Activated CD4-positive, alpha-beta T cell treated with anti-CD3 and anti-CD28 coated beads for 4 hours (primary cell): ENCODE measurements at places on chromosomes 13 and 19.
A peak's percentile ranks its signal among the peaks of the same experiment; 100 is the strongest.

- no peak for DNase-seq
These were observed 70.3 kb downstream of the MAP4K1 start for GRCh38 chr19:38547421-38547820.

- no peak for DNase-seq
These were observed 250.3 kb upstream of the OBI1 start for GRCh38 chr13:78909276-78909675.

DNA sequence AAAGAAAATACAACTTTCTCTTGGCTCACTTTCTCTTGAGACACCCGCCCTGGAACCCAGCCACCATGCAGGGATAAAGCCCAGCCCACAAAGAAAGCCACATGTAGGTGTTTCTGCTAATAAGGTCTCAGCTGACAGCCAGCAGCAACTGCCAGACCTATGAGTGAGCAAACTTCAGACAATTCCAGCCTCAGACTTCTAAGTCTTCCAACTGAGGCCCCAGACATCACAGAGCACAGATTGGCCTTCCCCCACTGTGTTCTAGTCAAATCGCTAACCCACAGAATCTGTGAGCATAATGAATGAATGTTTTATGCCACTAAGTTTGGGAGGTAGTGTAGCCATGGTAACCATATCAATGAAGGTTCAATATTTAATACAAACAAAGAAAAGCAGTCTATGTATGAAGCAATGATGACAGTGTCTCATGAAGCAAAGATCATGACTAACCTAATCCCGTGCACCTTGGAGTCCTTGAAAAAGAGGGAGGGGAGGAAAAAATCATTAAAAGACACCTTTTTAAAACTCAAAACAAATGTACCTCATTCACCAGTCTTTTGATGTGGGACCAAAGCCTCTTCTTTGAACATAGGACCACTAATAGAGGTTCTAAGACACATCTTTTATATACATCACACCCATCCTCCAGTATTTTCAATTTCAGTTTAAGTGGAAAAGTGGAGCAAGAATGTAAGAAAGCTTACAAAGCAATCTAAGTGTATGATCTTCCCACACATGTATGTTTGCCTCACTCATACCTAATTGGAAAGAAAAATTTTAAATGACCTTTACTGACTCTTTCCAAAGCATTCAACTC, 6.2 kb downstream of the MRPS31 start:
- peak; percentile 15 for DNase-seq

- DNase-seq = no peak
These were observed 108.5 kb downstream of the PAN3 start for GRCh38 chr13:28246891-28247290.

GRCh38 chr19:35167251-35168119, 12.9 kb downstream of the FXYD5 start:
- DNase-seq = no peak

DNA sequence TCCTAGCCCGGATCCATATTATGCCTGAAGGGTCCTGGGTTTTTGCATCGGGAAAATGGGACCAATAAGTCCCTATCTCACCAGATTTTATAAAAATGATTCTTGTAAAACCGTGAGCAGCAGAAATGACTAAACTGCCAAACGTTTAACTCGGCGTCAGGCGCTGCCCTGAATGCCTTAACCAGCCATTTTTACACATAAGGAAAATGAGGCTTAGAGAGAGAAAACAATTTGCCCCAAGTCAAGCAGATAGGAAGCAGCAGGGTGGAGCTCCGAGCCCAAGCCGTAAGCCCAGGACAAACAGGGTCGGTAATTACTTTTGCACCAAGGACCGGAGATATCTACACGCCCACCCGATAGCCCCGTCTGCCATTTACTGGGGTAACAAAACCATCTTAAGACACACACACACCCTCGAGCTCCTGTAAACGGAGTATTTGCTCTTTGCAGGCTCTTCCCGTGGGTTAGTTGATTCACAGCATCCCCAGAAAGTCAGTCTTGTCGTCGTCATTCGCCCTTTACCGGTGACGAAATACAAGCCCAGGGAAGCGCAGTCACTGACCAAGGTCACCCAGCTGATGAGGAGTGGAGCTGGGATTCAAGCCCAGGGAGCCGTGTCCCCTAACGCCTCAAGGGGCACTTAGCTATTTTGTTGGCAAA, 16.0 kb upstream of the MRI1 start:
- DNase-seq = peak; percentile 18

- DNase-seq = no peak
These were observed 219.9 kb upstream of the IRS2 start for GRCh38 chr13:110006304-110006703.

- no peak for DNase-seq
These were observed 9.2 kb downstream of the MIDN start for GRCh38 chr19:1257475-1258162.

- DNase-seq = no peak
These were observed 85.8 kb upstream of the ZNF91 start for GRCh38 chr19:23481043-23481442.

- no peak for DNase-seq
These were observed 523.0 kb upstream of the NBEA start for GRCh38 chr13:34419025-34419424.

DNA sequence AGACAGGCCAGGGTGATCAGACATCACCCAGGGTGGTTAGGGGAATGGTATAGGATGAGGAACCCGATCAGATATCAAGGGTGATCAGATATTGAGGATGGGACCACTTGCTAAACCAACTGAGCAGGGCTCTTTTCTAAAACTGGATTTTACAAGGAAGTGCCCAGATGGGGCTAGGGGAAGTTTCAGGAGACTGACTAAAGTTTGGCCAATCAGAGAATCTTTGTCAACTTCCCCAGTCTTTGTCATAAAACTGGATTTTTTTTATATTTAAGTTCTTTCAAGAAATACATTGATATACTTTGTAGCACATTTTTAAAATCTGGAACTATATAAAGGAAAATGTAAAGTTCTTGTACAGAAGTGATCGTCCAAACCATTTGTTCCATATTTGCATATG, 30.5 kb upstream of the DLEU7 start:
- no peak for DNase-seq

DNA sequence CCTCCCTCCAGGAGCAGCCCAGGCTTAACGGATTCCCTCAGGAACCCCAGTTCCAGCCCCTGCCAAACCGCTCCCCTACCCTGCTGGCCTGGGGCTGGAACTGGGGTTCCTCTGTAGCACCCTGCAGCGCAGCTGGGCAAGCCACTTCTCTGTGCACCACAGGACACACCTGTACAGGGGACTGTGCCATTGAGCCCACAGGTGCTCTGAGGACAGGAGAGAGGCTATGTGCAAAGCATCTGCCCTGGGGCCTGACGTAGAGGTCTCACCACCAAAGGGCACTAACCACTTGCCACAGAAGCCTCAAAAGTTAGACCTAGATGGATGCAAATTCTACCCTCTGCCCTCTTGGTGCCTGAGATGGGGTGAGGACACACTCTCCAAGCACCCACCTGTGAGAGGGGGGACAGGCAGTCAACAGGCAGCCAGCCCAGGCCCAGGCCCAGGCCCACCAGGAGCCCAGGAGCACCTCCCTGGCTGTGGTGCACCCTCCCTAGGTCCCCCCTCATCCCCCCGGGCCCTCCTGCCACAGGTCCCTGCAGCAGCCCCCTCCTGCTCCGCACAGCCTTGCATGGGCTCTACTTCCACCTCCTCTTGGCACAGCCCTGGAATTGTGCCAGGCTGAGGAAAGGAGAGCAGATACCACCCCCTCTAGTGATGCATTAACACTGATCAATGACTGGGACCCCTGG, 27.6 kb upstream of the SLC35E1 start:
- DNase-seq = no peak

DNA sequence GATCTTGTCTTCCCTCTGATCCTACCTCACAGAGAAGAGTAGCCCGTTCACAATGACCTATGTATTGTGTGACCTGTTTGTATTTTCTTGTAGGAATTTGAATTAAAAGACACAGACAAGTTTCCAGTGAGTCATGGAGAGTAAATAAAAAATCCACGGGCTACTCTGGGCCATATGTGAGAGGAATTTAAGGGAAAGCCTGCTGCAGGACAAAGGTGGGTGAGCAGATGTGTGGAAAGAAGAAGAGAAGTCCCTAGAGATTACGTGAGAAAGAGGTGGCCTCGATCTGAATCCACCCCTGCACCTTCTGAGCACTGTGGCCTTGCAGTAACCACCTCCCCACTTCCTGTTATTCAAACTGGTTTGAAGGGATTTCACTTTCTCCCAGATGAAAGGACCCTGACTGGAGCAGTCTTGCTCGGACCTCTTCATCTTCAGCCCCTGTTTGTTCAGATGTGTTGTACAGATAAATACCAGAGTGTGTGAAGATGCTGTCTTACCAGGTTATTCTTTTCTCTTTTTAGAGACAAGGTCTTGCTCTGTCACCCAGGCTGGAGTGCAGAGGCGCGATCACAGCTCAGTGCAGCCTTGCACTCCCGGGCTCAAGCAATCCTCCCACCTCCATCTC, 205.4 kb downstream of the PDS5B start:
- DNase-seq = no peak

GRCh38 chr13:89361909-89362308, 1690.7 kb downstream of the SLITRK5 start:
- no peak for DNase-seq

- DNase-seq = no peak
These were observed 34.3 kb upstream of the VSTM2B start for GRCh38 chr19:29491491-29491890.

DNA sequence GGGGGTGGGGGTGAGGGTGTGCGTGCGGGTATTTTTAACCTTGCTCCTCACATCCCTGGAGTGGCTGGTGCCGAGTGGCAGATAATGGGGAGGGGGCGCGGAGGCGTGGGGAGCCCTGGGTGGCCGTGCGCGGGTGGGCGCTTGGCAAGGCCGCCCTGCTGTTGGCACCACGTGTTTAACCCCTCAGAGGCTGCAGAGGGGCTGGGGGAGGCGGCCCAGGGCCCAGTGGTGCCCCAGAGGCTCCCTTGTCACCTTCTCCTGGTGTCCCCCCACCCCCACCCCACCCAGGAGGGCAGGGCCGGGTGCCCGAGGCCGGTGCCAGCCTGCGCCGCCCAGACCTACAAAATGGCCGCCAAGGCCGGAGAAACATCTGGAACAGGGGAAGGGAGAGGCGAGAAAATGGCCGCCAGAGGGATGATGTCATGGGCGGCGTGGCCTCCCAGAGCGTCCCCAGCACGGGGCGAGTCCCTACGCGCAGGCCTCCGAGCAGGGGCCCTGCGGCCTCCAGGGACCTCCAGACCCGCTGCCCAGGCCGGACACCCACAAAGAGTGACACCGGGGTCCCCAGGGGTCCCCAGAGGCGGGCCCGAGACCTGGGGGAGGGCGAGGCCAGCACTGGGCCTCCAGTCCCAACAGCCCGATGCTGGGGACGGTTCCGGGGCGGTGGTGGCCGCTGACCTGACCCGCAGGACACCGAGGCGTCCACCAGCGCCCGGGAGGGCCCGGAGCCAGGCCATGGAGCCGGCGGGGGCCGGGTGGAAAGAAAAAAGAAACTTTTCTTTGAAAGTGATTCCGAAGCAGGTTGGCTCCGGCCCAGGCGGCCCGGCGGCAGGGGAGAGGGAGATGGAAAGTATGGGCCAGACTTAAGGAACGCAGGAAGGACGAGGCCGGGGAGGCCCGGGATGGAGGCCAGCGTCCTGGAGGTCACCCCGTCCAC, 38.2 kb downstream of the NFIC start:
- DNase-seq = no peak

- no peak for DNase-seq
These were observed 556.3 kb upstream of the ARGLU1 start for GRCh38 chr13:107124129-107124718.

DNA sequence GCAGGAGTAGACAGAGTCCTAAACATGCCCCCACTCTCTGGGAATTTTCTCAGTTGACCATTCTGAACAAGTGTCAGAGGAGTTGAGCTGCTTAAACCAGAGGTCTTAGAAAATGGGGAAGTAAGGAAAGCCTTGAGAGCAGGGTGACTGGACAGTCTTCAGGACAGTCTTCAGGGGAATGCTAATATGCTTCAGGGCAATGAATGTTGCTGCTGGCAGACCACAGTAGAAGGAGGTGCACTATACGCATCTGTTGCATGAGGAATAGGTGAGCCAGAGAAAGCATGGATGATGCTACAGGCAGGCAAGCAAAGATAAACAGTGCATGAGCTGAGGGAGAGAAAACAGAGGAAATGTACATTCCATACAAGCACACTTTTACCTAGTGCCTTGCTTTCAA, 196.6 kb upstream of the GPR12 start:
- no peak for DNase-seq

DNA sequence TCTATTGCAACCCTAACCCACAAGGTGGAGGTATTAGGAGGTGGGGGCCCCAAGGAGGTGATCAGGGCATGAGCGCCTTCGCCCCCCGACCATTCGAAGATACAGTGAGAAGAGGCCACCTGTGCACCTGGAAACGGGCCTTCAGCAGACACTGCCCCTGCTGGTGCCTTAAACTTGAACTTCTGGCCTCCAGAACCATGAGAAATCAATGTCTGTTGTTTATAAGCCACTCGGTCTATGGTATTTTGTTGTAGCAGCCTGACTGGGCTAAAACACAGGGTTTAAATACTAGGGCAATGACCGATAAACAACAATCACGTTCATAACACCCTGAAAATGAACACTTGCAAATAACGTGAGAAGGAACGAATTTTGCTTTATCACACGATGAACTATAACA, 85.2 kb upstream of the USP29 start:
- DNase-seq = no peak

DNA sequence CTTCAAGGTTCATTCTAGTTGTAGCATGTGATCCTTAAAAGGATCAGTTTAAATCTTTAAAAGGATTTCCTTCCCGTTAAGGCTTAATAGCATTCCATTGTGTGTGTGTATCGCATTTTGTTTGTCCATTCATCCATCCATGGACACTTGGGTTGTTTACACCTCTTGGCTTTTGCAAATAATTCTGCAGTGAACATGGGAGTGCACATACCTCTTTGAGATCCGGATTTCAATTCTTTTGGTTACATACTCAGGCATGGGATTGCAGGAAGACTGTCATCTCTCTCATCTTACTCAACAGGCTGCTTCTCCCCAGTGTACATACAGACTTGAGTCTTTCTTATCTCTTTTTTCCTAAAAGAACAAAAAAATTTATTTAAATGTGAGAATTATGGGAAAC, 1.2 kb downstream of the RNF113B start:
- DNase-seq = no peak

DNA sequence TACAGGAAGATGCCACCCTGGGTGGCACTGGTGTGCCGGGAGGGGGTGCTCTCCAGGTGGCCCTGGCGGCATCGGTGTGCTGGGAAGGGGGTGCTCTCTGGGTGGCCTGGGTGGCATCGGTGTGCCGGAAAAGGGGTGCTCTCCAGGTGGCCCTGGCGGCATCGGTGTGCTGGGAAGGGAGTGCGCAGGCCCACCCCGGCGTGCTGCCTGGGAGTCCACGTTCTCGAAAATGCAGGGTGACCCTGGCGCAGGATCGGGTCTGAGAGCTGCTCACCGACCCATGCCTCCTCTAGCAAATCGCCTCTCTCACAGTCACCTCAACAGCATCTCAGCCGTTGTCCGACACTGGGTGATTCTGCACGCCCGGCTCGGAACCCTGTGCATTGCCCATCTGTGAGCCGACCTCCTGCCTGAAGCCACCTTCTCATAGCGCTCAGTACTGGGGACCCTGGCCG, 36.4 kb downstream of the RASA3 start:
- DNase-seq = no peak

- no peak for DNase-seq
These were observed 111.8 kb downstream of the SACS start for GRCh38 chr13:23321535-23322241.

- peak; percentile 41 for DNase-seq
These were observed 17.9 kb upstream of the TINCR start for GRCh38 chr19:5585461-5586299.
